Mesenteric fat pad (tissue), 1 donor: ENCODE measurements at places on chromosomes 2 and 18.

GRCh38 chr2:39537150-39537549 is 100.1 kb upstream of the MAP4K3 start:
- DNase-seq: no peak

- no peak for DNase-seq
These were observed 56.6 kb downstream of the RALBP1 start for GRCh38 chr18:9531791-9532410.

- DNase-seq: no peak
These were observed 307.3 kb upstream of the CNTNAP5 start for GRCh38 chr2:123717636-123718334.

DNA sequence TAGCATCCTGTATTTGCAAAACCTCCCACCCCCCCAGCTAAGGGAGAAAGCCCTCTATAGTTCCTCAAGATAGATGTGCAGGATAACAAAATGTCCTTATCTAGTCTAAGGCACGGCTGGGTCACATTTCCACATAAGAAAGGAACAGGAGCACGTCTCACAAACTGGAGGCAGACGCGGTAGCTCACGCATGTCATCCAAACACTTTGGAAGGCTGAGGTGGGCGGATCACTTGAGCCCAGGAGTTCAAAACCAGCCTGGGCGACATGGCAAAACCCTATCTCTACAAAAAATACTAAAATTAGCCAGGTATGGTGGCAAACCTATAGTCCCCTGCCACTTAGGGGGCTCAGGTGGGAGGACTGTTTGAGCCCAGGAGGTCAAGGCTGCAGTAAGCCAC is 9.3 kb downstream of the SF3B1 start:
- no peak for DNase-seq

- no peak for DNase-seq
These were observed 76.2 kb downstream of the TGFA start for GRCh38 chr2:70477441-70477844.

DNA sequence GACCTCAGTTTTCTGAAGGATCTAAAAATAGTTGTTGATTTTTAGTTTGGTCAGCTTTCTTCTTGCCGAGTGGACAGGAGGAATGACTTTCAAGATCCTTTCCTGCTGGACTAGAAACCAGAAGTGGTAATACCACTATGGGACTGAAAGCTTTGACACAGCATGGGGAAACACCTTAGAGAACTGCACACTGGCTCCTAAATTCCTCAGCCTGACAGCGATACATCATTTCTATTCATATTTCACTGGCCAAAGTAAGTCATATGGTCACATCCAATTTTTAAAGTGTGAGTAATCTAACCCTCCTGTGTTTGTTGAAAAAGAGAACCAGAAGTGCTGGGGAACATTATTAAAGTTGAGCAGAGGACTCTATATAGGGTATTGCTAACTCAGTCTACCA is 244.7 kb upstream of the MMADHC start:
- DNase-seq: no peak

DNA sequence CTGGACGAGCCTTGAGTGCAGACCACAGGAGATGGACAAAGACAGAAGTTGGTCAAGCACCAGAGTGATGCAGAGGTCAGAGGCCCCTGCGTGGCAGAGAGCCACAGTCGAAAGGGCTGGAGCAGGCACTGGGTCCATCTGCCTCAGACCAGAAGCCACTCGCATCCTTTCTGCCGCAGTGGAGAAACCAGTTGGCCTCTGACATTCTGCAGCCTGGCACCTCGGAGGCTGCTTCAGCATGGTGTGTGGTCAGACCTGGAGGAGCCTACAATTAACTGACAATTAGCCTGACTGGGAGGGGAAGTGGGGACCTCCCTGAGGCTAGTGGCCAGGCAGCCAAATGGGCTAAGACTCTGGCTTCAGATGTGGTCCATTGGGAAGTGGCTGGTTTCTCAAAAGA is 111.1 kb downstream of the SGPP2 start:
- DNase-seq: no peak

DNA sequence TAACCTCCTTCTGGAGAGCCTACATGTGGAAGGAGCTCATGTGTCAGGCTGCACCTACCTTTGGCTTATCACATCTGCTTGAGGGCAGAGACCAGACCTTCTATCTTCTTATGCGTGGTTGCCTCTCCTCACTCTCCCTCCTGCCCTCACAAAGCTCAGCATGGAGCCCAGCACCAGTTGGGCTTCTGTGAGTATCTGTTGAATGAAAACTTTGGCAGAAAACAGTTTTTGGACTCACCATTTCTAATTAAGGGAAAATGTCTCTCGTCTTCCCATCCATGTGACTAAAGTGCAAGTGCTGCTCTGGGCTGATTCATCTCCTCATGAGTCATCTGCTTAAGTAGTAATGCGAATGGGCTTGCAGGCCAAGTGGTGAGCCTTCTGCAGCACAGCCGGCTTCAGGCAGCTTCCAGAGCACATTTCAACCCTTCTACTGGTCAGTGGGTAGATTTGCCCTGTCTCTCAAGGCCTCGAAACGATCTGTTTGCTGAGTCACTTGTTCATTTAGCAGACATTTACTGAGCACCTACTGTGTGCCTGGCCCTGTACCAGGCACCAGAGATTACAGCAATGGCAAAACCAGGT is 102.6 kb downstream of the VSNL1 start:
- no peak for DNase-seq

DNA sequence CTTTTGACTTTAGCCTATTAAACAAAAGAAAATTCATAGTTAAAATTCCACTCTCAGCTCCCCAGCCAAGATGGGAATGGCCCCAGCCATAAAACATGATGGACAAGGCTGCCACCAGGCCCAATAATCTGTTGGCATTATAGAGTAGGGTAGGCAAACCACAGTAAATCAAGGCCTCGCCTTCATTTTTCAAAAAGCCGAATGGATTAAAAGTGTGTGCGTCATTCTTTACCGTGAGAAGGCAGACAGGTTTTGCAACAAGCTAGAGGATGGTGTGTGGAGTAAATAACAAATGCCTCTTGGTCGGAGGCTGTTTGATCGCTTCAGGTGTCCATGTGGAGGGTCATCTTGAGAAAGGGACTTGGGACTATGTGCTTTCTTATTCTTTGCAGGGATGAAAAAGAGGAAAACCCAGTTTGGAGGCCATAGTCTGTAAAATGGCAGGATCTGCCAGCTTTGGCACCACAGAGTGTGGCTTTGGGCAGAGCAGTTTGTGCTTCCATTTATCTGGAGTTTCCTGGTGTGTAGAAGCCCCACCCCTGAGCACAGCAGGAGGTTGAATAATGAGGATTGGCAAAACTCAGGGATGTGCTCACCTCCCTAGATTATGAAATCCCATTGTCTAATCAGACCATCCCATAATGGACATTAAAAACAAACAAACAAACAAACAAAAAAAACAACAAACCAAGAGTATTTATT is 57.1 kb upstream of the ITGB6 start:
- DNase-seq: no peak

DNA sequence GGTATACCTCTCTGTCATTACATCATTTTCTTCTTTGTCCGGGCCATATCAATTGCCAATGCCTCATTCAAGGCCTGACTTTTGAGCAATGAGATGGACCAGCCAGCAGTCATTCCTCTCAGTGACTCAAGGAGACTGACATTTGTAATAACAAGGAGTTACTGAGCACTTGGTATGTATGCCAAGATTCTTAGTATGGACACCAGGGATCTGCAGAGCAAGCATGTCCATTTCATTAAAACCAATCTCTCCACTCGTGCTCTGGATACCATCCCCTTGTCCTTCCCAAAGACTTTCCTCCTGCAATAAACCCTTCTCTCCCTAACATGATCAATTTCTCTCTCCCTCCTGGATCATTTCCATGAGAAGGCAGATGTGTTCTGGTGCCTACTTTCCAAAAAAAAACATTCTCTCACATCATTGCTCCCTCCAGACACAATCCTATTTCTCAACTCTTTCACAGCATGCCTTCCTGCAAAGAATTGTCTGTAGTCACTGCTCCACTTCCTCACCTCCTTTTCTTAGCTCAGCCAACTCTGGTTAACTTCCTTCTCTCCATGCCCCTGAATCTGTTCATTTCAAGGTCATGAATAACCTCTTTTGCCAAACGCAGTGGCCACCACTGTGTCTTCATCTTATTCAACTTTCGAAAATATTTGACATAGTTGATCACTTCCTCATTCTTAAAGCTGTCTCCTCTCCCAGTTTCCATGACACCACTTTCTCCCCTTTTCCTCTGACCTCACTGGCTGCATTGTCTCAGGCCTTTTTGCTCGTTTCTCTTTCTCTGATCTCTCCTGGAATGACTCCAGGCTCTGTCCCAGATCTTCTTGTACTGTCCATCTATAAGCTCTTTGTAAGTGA is 102.8 kb upstream of the CYP1B1 start:
- DNase-seq: no peak

- no peak for DNase-seq
These were observed 541.3 kb upstream of the SLC39A10 start for GRCh38 chr2:195115738-195116137.

- no peak for DNase-seq
These were observed 133.4 kb downstream of the INSIG2 start for GRCh38 chr2:118221536-118222272.

GRCh38 chr2:204027091-204027490 is 90.5 kb downstream of the ICOS start:
- DNase-seq: no peak

DNA sequence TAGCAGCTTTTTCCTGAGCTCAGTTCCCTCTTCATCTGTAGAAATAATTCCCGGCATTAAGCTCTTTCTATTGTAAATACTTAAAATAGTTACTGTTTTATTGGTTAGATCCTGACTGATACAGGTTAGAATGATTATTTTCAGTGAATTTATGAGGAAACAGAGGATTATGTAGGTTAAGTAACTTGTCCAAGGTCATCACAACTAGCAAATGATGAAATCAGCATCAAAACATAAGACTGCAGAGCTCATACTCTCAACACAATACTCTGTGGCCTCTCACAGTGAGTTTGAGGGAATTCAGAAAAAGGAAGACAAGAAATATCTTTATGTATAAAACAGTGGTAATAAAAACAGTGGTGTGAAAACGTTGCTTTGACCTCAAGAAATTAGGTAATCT is 113.2 kb upstream of the DLX2 start:
- no peak for DNase-seq

DNA sequence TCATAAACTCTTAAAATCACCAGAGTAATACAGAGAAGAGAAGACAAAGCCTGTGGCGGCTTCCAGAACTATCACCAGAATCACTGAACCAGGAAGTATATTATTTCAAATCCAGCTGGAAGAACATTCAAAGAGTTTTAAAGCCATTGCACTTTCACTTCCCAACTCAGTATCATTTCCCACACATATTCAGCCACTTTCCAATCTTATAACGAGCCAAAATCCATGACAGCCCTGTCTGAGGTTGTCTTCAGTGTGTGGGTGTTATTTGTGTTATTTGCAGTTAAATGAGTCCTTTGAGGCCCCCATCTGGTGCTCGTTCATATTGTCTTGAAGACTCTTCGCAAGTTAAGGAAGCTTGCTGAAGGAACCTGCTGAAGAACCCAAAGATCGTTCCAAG is 559.9 kb downstream of the TSN start:
- DNase-seq: no peak

DNA sequence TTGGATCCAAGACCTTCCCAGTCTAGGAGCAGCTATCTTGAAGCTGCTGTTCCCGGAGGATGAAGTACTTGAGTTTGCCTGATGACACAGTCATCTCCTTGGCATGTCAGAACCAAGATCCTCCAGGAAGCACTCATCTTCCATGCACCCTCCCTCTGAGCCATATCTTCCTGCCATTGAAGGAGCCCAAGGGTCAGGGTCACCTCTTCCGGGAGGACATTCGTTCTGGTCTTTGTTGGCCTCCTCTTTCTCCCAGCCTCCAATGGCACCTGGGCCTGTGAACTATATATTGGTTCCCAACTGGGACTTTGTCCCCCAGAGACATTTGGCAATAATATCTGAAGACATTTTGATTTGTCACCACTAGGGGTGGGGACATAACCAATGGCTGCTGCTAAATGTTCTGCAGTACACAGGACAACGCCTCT is 4.2 kb upstream of the MYO7B start:
- DNase-seq: no peak

GRCh38 chr2:8484502-8485283 is 197.2 kb upstream of the ID2 start:
- no peak for DNase-seq

GRCh38 chr2:25521126-25521525 is 152.3 kb downstream of the DTNB start:
- no peak for DNase-seq

DNA sequence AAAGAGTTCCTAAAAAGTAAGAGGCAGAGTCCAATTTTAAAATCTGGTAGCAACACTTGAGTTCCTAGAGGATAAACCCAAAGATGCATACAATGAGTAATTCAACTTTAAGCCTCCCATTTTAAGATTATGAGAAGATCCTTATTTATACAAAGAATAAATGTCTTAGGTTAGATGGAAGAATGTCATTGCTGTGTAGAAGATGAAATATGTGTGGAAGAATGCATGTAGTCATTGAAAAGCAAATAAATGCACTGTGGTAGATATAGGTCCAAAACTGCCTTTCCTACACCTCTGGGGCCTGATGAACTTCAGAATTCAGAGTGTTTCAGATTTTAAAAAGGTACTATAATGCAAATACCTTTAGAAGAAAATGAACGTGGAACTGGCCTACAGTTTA is 58.7 kb upstream of the LRP1B start:
- no peak for DNase-seq

DNA sequence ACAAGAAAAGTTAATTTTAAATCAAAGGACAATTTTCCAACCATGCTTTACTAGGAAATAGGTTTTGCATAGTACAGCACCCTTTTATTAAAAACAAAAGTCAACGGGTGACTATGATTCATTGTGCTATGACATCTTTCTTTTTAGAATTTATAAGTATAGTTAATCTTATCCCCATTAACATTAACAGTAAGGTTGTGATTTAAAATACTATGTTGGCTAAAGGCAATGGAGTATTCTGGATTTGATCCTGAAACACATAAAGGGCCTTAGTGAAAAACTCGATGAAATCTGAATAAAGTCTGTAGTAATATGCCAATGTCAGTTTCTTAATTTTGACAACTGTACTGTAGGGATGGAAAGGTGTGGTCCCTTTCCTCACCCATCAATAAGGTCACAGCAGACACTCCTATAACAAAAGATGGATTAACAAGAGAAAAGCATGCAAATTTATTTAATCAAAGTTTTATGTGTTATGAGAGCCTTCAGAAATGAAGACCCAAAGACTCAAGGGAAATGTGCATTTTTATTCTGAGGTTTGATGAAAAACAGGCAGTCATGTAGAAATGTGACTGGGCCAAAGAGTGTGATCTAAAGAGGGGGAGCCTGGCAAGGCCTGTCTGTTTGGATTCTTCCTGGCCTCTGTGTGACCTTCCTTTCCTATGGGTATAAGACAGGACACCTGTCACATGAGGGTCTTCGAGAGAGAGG is 731.4 kb downstream of the TSN start:
- DNase-seq: no peak

GRCh38 chr2:207706936-207707860 is 4.2 kb upstream of the CCNYL1 start:
- DNase-seq: no peak

- no peak for DNase-seq
These were observed 10.8 kb downstream of the IL1RL1 start for GRCh38 chr2:102321941-102322719.

DNA sequence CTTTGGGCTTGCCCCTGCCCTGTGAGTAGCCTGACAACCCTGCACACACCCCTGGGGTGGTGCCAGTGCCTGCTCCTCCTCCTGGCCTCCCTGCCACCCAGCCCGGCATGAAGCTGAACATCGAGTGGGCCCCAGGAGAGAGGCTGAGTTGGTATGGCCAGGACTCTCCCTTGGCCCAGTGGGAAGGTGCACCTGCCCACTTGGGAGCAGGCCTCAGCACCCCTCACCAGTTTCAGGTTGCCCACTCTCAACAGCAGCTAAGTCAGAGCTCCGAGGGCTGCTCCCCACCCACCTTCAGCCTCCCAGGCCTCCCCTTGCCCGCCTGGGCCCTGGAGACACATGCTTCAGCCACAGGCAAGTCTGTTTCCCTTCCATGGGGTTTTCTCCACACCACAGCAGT is 203.1 kb downstream of the KLHL29 start:
- DNase-seq: no peak
